Stimulated activated CD8-positive, alpha-beta memory T cell treated with anti-CD3 and anti-CD28 coated beads, Interleukin-2, amount 100 ng/mL, for 48 hours (primary cell): ENCODE measurements at places on chromosomes 4 and X.

DNA sequence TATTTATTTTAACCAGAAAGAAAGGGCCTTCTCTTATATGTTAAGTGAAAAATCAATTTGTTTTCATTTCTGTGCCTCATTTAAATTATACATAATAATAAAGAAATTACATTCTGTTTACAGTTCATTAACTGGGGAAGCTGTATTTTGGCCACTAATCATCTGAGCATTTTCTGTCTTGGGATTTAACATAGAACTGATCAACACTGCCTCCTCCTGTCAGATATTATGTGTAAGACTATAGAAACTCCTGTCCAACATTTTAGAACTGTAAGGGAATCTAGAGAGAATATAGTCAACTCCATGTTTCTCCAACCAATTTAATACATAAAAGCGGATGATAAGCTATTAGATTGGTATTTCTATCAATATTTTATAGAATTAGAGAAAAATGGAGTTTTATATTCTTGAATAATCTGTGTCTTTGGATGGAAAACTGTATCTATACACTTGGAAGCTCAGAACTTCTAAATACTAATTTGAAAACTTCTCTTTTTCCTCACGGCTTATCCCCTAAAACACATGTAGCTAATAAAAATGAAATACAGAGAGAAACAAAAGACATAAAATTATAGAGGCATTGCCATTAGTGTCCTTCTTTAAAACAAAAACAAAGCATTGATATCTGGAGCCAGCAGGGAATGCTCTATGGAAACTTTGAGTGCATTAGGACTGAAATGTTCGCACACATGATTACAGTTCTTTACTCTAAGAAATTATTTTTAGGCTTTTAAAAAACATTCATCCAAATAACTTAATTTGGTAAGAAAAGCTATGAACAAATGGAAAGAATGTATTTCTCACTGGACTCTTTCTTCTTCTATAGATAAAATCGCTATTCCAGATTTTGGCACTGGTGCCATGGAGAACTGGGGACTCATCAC is 33.1 kb downstream of the ENPEP start:
- DNase-seq: no peak

- no peak for DNase-seq
These were observed 120.4 kb downstream of the PCDH7 start for GRCh38 chr4:30840571-30840970.

DNA sequence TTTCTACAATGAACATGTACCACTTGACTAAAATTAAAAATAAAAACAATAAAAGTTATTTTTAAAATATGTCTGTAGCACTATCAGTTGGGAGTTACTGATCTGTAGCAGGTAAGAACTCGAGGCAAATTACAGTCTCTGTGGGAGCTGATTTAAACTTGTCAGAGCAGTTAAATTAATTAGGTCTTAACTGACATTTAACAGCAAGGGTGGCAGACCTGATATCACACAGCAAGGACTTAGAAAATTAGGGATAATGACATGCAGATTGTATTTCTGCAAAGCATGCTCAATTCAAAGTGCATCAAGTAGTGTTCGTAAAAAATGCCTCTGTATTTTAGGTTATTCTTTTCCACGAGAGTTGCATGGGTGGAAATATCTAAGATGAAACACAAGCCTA is 208.9 kb downstream of the SPATA18 start:
- DNase-seq: no peak

GRCh38 chrX:54288277-54288676 is 69.6 kb downstream of the WNK3 start:
- DNase-seq: no peak

DNA sequence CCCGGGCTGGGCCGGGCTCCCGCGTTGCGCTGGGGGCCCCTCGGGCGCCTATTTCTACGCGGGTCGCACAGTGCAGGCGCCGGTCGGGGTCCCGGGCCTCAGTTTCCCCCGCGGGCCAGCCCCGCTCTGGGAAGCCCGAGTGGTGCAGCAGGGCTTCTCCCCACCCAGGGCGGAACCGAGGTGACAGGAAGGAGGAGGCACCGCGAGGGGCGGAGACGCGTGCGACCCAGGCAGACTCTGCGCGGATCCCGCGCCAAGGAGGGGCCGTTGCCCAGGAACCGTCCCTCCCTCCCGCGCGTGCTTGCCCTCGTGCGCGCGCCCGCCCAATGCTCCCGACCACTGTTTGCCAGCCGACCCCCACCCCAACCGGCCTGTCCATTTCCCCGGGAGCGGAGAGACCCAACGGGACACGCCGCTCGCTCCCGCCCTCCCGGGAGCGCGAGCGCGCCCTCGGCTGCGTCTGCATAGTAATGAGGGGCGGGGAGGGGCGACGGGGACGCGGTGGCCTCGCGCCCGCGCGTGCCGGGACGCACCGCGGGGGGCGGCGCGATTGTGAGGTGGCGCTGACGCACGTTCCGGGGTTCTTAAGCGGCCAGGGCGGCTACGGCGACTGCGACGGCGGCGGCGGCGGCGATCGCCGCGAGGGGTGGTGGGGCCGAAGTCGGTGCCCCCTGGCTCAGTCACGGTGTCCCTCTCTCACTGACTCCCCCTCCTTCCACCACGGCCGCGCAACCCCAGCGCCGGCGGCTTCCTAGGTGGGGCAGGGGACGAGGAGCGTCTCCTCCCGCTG is at the start of gene CPEB2:
Gene CPEB2 (plus strand): TSS at position 613 of the 790 bp plus-strand sequence. CDS start 193 bp downstream, outside the sequence.
- peak; percentile 87 for DNase-seq

DNA sequence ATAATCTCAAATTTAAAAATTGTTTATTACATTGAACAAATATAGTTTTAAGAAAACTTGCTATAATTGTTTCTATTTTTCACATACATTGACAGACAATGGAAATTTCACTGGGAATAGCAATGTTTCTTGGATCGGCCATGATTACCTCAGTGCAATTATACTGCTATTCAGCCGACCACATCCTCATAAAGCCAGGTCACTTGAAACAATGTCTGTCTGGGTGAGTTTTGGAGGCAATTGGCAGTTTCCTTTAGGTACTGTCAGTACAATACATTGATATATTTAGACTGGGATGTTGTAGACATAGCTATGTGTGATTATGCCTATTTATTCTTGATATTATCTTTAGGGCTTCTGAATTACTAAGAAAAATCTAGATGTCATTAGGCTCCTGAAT is 89.5 kb upstream of the VEGFC start:
- DNase-seq: no peak

DNA sequence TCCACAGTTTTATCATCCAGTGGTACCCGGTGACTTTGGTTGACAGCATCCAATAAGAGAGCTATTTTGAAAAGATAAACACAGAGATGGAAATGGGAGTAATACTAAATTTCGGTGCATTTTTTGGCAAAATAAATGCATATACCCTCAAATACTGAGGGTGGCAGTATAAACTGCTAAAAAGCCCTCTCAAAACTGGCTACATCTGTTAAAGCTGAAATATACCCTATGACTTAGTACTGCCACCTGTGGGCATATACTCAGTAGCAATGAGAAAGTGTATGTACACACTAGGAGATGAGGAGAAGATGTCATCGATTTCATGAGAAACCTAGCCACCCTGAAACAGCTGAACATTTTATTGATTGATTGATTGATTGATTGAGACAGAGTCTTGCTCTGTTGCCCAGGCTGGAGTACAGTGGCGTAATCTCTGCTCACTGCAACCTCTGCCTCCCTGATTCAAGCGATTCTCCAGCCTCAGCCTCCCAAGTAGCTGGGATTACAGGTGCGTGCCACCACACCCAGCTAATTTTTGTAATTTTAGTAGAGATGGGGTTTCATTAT is 12.2 kb upstream of the TMEM128 start:
- DNase-seq: no peak

DNA sequence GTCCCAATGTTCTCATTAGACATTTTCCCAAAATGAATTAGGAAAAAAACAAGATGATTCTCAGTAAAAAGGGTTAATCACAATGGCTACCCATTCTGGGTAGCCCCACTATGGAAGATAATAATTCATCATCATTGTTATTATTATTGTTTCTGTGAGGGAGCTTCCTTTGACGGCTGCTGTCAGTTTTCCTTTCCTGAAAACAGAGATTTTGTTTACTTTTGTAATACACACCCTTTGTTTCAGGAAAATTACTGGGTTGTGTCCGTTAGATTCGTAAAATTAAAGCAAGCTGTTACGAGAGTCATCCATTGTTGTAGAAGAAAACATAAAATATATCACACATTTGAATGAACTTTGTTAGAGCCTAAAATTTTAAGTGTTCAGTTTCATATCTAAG is 192.9 kb upstream of the ANKRD50 start:
- no peak for DNase-seq

- no peak for DNase-seq
These were observed 2340.7 kb downstream of the PCDH7 start for GRCh38 chr4:33060674-33061542.

GRCh38 chr4:55297346-55297745 is 48.7 kb upstream of the SRD5A3 start:
- no peak for DNase-seq

DNA sequence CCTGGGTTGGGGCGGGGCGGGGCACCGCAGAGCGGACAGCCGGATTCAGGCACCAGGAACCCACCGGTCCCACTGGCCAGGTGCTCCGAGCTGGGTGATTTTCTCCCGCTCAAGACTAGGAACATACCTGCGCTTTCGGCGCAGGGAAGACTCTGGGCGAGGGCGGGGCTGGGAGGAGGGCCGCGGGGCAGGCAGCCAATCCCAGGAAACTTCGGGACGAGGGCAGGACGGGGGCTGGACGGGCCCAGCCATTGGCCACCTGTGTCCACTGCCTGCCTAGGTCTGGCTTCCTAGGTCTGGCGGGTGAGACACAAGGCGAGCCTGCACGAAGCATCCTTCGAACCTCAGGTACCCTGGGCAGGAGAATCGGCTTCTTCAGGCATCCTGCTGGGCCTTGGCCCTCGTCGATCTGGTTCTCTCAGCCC is 274 bp upstream of the ERVMER34-1 start:
- DNase-seq: no peak

DNA sequence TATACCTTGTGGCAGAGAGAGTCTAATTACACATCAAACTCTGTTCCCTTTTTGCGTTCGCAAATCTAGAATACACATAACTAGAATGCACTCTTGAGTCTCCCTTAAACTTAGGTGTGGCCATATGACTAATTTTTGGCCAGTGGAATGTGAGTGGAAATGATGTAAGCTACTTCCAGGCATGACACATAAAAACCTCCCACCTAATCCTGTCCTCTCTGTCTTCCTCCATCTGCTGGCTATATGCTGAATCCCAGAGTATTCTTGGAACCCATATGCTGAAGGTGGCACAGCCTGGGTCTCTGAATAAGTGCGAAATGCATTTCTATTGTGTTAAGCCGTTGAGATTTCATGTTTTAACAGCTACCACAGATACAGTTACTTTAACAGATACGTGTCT is 269.9 kb upstream of the NRK start:
- DNase-seq: no peak

DNA sequence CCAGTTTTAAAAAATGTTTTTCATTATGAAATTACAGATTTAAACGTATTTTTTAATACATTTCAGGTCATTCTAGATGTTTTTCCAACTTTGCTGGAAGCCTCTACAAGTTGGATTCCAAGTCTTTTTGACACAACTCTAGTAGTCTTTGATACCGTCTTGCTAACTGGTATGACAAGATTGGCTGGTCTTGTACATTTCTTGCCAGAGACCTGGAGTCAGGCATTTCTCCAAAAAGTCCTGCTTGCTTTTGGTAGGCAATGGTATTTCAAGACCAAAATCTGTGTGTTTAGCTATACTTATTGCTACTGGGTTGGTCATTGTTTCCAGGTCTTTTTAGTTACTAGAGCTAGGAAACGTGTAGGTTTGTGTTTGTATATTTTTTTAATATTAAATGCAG is 64.6 kb downstream of the SLAIN2 start:
- DNase-seq: no peak

GRCh38 chr4:58962424-58962823 is 1852.2 kb upstream of the IGFBP7 start:
- DNase-seq: no peak

DNA sequence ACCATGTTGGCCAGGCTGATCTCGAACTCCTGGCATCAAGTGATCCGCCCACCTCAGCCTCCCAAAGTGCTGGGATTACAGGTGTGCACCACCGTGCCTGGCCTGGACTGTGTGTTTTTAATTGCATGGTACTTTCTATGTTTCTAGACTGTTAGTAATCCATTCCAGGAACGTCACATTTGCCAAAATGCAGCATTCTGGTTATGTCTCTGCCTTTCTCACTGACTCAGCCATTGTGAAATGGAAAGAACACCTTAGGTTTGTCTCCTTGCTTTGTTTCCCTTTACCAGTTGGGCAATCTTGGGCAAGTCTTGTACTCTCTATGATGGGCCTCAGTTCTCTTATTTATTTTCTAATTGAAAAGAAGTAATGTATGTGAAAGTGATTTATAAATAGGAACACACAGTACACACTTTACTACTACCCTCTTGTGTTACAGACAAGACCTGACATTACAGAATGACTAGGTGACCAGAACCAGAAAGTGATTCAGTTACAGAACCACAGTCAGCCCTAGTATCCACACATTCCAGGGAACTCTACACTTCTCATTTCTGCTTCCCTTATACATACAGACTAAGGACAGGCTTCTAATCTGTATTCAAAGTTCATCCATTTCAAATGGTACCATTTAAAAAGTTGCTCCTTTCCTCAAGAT is 187.1 kb downstream of the MGST2 start:
- no peak for DNase-seq

DNA sequence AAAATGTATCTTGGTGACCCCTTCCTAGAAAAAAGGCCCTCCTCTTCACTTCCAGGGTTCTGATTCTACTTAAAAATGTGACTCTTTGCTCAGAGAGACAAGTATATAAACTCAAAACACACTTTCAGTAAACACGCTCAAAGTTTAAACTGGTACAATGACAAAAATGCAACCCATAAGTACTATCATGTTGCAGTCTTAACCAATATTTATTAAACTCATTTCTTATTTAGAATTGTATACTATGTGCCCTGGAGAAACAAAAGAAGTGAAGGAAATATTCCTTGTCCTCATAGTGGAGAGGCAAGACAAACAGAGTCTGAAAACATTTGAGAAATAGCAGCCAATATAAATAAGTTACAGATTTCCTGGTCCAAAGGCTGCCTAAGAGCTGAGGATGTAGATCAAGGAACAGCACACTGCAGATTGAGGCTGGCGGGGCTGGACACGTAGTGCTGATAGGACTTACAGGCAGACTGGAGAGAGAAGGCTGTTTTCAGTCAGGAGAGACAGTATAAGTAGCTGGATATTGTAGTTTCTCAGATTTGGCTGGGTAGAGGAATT is 39.1 kb upstream of the ANXA3 start:
- no peak for DNase-seq

DNA sequence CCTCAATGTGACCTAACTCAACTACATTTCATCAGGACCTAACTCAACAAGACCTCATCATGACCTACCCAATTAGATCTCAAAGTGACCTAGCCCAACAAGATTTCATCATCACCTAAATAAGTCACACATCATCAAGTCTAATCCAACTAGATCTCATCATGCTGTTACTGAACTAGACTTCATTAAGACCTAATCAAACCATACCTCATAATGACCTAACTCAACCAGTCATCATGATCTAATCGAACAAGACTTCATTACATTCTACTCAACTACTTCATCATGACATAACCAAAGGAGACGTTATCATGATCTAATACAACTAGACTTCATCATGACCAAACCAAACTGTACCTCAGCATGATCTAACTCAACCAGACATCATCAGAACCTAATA is 82.8 kb downstream of the DHRSX start:
- DNase-seq: no peak

- DNase-seq: no peak
These were observed 10.5 kb downstream of the CCDC160 start for GRCh38 chrX:134247492-134247891.

- DNase-seq: no peak
These were observed 42.4 kb upstream of the AGA start for GRCh38 chr4:177484613-177485021.

GRCh38 chrX:74835566-74835965 is 89.7 kb downstream of the NEXMIF start:
- no peak for DNase-seq

GRCh38 chr4:76658231-76659102 is 223.4 kb downstream of the SHROOM3 start:
- DNase-seq: no peak
